ENCODE measurements at places on chromosomes 16 and 17.

DNA sequence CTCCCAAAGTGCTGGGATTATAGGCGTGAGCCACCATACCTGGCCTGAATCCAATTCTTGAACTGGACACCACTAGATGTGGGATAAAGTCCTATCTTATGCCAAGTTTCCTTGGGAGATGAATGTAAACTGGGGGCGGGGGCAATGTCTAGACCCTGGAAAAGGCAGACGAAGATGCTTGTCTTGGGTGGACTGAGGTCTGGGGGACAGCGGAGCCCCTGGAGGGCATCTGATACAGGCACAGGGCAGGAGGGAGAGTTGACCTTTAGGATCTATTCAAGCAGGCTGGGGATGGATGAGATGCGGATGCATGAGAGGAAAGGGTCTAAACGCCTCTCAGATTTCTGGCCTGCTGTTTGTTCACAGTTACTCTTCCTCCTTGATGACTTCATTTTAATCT is 11.7 kb downstream of the C1QTNF1 start:
- DNase-seq: no peak

DNA sequence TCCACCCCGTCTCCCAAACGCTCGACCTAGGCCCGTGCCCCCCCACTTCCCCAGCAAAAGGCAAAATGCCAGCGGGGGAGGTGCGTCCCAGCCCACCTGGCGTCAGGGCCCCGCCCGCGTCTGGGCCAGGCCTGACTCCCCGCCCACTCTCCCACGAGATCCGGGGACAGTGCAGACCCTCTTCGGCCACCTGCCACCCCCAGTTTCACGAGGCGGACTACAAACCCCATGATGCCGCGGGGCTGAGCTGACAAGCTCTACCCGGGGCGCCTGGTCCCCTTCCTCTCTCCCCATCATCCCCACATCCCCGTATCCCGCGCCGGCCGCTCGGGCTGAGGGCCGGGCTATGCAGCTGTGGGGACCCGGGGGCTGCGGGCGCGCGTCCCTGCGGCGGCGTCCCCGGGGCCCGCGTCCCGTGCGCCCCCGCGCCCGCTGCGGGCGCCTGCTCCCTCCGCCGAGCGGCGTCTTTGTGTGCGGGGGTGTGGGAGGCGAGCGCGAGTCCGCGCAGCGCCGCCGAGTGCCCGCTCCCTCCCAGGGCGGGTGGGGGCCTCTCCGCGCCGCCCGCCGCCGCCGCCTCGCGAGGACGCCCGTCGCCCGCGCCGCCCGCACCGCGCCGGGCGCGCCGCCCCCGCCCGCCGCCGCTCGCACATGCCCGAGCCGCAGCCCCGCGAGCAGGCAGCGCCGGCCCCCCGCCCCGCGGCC is at the start of gene ANKRD13B:
TSS of gene ANKRD13B (plus strand) at position 283 of the 702 bp plus-strand sequence. CDS start 490 bp downstream, outside the sequence.
- DNase-seq: no peak

DNA sequence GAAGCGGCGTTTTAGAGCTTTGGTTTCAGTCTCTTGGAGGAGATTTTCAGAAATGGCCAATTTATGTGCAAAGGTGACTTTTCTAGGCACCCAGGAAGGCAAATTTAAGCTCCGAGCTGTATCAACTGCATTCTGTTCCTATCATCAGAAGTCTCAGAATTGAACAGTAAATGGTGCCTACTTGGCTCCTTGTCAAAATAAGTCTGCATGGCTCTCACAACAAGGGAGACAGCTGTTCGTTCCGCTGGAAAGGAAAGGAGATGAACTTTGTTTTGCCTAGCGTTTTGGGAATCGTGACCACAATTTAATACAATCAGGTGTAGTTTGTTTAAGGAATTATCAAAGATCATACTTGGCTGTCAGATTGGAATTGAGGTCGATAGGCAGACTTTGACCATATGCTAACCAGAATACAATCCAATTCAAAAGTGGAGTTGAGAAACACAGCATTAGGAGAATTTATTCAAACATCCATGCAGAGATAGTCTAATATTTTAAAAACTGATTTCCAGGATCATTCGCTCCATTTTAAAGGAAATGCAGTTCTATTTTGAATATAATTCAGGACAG is 139.4 kb downstream of the CPPED1 start:
- no peak for DNase-seq

DNA sequence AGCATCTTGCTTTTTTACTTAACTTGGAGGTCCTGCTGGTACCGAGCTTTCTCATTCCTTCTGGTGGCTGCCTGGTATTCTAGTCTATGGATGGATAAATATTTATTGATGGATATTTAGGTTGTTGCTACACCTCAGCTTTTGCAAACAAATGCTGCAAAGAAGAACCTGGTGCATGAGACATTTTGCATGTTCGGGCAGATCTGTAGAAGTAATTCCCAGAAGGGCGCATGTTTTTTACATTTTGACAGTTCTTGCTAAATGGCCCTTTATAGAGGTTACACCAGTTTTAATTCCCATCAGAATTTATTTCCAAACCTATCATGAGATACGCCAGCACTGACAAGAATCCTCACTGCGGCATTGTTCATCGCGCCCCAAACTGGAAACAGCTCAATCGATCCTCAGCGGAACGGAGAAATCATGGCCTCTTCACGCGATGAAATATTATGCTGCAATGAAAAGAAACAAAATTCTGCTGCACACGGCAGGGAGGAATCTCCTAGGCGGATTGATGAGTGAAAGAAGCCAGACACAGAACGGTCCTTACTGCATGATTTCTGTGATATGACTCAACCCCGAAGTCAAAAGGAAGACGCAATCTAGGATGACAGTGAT is 68.0 kb upstream of the CREBBP start:
- DNase-seq: no peak

GRCh38 chr17:44312396-44313104 is 4.1 kb downstream of the RUNDC3A start:
- DNase-seq: no peak

DNA sequence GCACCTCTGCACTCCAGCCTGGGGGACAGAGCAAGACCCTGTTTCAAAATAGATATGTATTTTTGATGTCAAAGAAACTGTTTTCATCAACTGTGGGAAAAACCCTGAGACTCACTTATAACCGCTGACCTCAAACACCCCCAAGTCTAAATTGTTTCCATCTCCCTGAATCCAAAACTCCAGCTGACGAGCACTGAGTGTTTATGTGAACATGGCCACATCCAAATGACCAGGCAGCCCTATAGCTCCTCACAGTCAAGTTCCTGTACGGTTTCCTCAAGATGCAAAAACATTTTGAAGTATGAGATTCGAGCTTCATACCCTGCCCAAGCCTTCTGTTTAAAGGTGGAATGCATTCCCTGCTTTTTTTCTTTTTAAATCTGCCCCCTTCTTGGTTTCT is 45.3 kb upstream of the ZCCHC14 start:
- DNase-seq: no peak

GRCh38 chr17:4582101-4582501 is 2.2 kb upstream of the SMTNL2 start:
- no peak for DNase-seq

- peak; percentile 58 for DNase-seq
Observed at GRCh38 chr16:48385253-48386150, at the start of gene SIAH1. Gene SIAH1, minus strand, starts transcription at chr16:48385413. Its CDS starts 22,985 bp downstream, at chr16:48362428.
